ENCODE measurements at places on chromosomes 4 and X.

DNA sequence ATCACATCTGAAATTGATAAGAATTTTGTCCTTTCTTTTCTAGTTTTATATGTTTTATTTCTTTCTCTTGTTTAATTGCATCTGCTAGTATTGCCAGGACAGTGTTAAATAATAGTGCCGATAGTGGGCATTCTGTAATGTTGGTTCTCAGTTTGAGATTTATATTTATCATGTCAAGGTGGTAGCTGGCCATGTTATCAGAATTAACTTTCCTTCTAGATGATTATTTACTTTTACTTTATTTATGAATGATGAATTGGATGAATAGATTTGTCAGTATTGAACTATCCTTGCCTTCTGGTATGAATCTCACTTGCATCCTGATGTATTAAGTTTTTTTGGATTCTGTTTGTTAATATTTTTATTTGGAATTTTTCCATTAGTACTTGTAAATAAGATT is 42.7 kb downstream of the METAP1 start:
- no peaks in the 10 kb centered on the region for H3K27me3 ChIP-seq
- H3K4me1 ChIP-seq: peaks cover 3% of the 10 kb centered on the region
- no peak overlapping the region for H3K4me3 ChIP-seq
- H3K36me3 ChIP-seq: peaks cover 42% of the 10 kb centered on the region

GRCh38 chr4:148415500-148415899 is 26.7 kb downstream of the NR3C2 start:
- H3K4me3 ChIP-seq: no peak overlapping the region
- no peak for DNase-seq
- H3K4me1 ChIP-seq: peaks cover 2% of the 10 kb centered on the region
- no peaks in the 10 kb centered on the region for H3K27me3 ChIP-seq
- no peaks in the 10 kb centered on the region for H3K36me3 ChIP-seq
- H3K27ac ChIP-seq: no peak overlapping the region

DNA sequence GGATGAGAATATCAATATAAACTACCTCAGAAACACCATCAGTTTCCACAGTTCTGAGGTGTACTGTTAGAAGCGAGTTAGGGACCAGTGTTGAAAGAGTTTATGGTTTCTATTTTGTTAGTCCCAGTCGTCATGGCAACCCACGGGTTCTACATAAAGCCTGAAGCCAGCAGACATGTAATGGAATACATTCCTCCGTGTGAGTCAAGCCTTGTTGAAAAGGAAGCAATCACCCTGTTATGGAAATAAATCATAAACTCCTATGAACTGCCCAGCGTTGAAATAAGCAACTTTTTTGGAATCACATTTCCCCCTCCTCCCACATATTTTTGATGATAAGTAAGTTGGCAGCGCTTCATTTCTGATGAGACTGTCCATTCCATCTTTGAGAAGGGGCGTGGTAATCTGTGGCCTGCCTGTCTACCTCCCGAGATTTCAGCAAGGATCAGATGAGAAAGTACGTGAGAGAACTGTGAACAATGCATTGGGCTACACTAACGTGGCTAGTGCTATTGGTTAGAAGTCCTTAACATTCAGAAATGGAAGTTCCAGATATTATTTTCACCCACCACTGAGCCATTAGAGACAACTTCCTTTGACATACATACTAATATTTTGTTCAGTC is 40.4 kb upstream of the PDHA1 start:
- peaks cover 11% of the 10 kb centered on the region for H3K27me3 ChIP-seq
- DNase-seq: no peak
- no peak overlapping the region for H3K4me3 ChIP-seq
- H3K4me1 ChIP-seq: no peaks in the 10 kb centered on the region
- H3K27ac ChIP-seq: no peak overlapping the region

- no peaks in the 10 kb centered on the region for H3K36me3 ChIP-seq
- no peak overlapping the region for H3K27ac ChIP-seq
- no peak overlapping the region for H3K4me3 ChIP-seq
- no peak for DNase-seq
These were observed 27.9 kb downstream of the IQSEC2 start for GRCh38 chrX:53253293-53254020.

GRCh38 chr4:184419976-184420375 is 54.4 kb downstream of the IRF2 start:
- peak overlapping the region; percentile 89 for H3K27ac ChIP-seq
- H3K27me3 ChIP-seq: no peaks in the 10 kb centered on the region
- peaks cover 40% of the 10 kb centered on the region for H3K36me3 ChIP-seq
- H3K4me1 ChIP-seq: peaks cover 51% of the 10 kb centered on the region
- no peak overlapping the region for H3K4me3 ChIP-seq

DNA sequence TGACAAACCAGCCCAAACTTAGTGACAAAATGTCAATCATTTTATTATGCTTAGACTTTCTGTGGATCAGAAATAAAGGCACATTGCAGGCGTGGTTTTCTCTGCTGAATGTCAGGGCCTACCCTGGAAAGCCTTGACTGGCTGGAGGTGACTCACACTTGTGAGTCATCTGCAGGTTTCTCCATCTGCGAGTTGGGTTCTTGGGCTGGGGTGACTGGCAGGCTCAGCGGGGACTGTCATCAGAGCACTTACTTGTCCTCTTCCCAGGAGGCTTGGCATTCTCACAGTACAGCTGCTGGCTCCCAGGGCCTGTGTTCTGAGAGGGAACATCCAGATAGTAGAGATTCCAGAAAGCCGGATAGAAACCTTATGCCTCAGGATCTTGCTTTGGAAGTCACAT is 153.8 kb upstream of the AGA start:
- H3K4me1 ChIP-seq: no peaks in the 10 kb centered on the region
- H3K36me3 ChIP-seq: no peaks in the 10 kb centered on the region
- no peak for DNase-seq

GRCh38 chrX:27565992-27566391 is 24.2 kb upstream of the DCAF8L2 start:
- H3K36me3 ChIP-seq: no peaks in the 10 kb centered on the region
- no peak for DNase-seq
- no peak overlapping the region for H3K4me3 ChIP-seq
- no peaks in the 10 kb centered on the region for H3K4me1 ChIP-seq
- no peak overlapping the region for H3K27ac ChIP-seq

DNA sequence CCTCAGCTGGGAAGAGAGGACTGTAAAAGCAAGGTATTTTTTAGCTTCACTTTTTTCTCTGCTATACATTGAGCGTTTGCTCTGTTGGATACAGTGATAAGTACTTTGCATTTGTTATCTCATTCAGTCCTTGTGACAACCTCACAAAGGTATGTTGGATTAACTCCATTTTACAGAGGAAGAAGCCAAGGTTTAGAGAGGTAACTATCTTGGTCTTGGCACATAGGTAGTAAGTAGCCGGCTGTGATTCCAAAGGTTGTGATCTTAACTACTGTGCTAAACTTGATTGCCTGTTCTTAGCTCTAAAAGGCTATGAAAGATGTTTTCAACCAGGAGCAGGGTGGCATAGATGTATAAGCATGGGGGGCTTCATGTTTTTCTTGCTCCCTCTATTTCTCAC is 134.4 kb downstream of the POLA1 start:
- no peaks in the 10 kb centered on the region for H3K27me3 ChIP-seq
- H3K4me1 ChIP-seq: no peaks in the 10 kb centered on the region
- H3K4me3 ChIP-seq: no peak overlapping the region
- peaks cover 15% of the 10 kb centered on the region for H3K36me3 ChIP-seq
- no peak for DNase-seq
- H3K27ac ChIP-seq: no peak overlapping the region

- no peak overlapping the region for H3K4me3 ChIP-seq
- no peaks in the 10 kb centered on the region for H3K27me3 ChIP-seq
- no peak for DNase-seq
- no peak overlapping the region for H3K27ac ChIP-seq
- no peaks in the 10 kb centered on the region for H3K4me1 ChIP-seq
These were observed 4.4 kb upstream of the ADH1C start for GRCh38 chr4:99356992-99357391.

DNA sequence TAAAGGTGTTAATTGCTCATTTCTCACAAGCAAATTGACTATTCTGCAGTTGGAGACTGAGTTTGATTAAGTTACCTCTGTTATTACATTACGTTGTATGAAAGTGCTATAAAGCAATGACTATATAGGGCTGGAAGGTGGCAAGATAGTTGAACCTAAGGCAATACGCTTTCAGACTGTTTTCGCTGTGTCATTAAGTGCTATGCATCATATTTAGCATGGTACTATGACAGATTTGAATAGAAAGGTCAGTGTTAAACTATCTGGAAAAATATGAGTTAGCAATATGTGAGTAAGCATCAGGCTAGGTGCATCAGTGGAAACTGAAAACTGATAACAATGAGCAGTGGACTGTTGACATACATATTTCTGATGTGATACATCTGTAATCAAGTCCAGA is 206.0 kb upstream of the ARHGAP24 start:
- no peak overlapping the region for H3K27ac ChIP-seq
- DNase-seq: no peak
- H3K4me1 ChIP-seq: no peaks in the 10 kb centered on the region
- H3K36me3 ChIP-seq: peaks cover 4% of the 10 kb centered on the region
- H3K4me3 ChIP-seq: no peak overlapping the region

DNA sequence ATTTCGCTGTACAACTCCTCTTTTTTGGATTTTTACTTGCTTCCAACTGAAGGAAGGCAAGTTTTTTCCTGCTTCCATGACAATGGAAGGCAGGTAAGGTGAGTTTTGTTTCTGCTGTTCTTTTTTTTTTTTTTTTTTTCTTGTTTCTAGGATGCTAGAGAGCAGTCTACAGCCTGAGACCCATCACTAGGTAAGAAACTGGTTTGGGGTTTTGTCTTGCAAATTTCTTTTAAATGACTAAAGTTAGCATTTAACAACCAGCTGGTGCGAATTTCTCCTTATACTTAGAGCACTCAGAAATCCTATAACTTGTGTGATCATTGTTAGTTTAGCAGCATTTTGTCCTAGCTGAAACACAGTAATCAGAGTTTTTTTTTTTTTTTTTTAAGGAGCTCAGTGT is 378.4 kb upstream of the CNKSR2 start:
- H3K27ac ChIP-seq: no peak overlapping the region
- H3K36me3 ChIP-seq: no peaks in the 10 kb centered on the region
- no peak for DNase-seq
- no peaks in the 10 kb centered on the region for H3K27me3 ChIP-seq
- H3K4me3 ChIP-seq: no peak overlapping the region

DNA sequence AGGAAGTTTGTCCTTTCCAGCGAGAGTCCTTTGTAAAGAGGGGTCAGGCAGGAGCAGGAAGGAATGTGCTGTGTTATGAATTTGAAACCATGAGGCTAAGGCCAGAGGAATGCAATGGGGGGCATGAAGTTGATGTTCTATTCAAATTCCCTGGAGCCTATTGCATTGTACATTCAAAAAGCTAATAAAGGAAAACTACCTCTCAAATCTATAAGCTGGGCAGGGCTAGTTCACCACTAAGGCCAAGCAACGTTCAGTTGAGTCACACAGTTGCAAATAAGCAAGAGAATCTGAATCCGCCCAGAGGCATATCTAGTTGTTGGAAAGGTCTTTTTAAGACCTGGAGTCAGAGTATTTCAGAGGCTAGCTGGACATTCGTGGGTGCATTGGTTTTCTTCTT is 148.3 kb downstream of the DCTD start:
- H3K4me3 ChIP-seq: no peak overlapping the region
- no peak overlapping the region for H3K27ac ChIP-seq
- no peak for DNase-seq
- peaks cover 8% of the 10 kb centered on the region for H3K27me3 ChIP-seq

- no peak overlapping the region for H3K27ac ChIP-seq
- H3K4me1 ChIP-seq: peaks cover 28% of the 10 kb centered on the region
- H3K27me3 ChIP-seq: no peaks in the 10 kb centered on the region
- H3K36me3 ChIP-seq: peaks cover 10% of the 10 kb centered on the region
- no peak for DNase-seq
These were observed 38.2 kb downstream of the AFF1 start for GRCh38 chr4:86972997-86973396.

- peak overlapping the region; percentile 97 for H3K4me3 ChIP-seq
- H3K27ac ChIP-seq: no peak overlapping the region
- DNase-seq: no peak
- H3K27me3 ChIP-seq: no peaks in the 10 kb centered on the region
- H3K36me3 ChIP-seq: peaks cover 7% of the 10 kb centered on the region
- H3K4me1 ChIP-seq: peaks cover 17% of the 10 kb centered on the region
These were observed 730 bp downstream of the VBP1 start for GRCh38 chrX:155216940-155217440.

- no peak for DNase-seq
- no peaks in the 10 kb centered on the region for H3K27me3 ChIP-seq
- no peaks in the 10 kb centered on the region for H3K36me3 ChIP-seq
- H3K27ac ChIP-seq: no peak overlapping the region
These were observed 91.9 kb downstream of the WDFY3 start for GRCh38 chr4:84874619-84875018.

DNA sequence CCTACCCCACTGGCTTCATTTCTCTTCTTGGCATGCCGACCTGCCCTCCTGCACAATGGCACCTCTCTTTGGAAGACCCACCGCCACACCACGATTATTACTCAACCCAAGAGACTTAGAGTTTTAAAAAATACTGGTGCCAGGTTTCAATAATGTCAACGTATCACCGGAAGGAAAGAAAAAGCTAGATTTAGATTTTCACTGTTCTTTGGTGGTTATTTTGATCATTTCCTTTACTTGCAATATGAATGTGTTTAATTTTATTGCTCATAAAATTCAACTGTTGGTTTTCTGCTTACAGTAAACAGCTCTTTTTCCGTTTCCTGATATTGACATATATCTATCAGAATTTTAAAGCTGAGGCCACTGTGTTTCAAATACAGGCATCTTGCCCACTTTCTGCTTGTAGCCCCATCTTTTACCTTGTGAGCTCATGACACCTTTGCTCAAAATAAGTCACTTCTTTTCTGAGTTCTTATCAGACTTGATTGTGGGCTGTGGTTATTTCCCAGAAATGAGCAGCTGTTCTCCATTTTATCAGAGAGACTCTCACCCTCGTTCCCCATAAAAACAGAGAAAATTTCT is 439.1 kb downstream of the INPP4B start:
- no peaks in the 10 kb centered on the region for H3K36me3 ChIP-seq
- H3K4me1 ChIP-seq: peaks cover 25% of the 10 kb centered on the region
- DNase-seq: no peak
- H3K4me3 ChIP-seq: no peak overlapping the region
- H3K27ac ChIP-seq: no peak overlapping the region

DNA sequence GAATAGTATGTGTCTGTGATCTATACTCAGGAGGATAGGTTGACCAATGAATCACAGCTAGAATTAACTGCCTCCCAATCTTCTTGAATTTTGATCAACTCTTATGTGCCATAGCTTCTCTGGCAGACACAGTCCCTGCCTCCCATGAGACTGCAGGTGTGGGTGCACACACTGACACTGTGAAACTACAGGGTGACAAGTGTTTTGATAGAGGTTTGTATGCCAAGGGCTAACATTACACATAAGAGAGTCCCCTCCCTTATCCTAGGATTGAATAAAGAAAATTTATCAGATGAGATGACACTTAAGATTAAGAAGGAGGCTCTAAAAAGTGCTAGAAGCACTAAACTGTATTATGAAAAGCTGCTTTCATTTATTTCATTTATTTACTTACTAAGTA is 218.4 kb upstream of the BMP3 start:
- H3K27me3 ChIP-seq: no peaks in the 10 kb centered on the region
- no peaks in the 10 kb centered on the region for H3K36me3 ChIP-seq
- no peaks in the 10 kb centered on the region for H3K4me1 ChIP-seq
- no peak for DNase-seq
- no peak overlapping the region for H3K4me3 ChIP-seq

GRCh38 chr4:187993827-187994226 is 1.7 kb upstream of the ZFP42 start:
- no peak overlapping the region for H3K4me3 ChIP-seq
- H3K27me3 ChIP-seq: peaks cover 22% of the 10 kb centered on the region
- DNase-seq: no peak
- no peak overlapping the region for H3K27ac ChIP-seq
